Neural progenitor cell (in vitro differentiated cells): ENCODE measurements at places on chromosomes 11 and 22.

GRCh38 chr22:49783926-49784629 is 43.6 kb downstream of the BRD1 start:
- DNase-seq: no peak

DNA sequence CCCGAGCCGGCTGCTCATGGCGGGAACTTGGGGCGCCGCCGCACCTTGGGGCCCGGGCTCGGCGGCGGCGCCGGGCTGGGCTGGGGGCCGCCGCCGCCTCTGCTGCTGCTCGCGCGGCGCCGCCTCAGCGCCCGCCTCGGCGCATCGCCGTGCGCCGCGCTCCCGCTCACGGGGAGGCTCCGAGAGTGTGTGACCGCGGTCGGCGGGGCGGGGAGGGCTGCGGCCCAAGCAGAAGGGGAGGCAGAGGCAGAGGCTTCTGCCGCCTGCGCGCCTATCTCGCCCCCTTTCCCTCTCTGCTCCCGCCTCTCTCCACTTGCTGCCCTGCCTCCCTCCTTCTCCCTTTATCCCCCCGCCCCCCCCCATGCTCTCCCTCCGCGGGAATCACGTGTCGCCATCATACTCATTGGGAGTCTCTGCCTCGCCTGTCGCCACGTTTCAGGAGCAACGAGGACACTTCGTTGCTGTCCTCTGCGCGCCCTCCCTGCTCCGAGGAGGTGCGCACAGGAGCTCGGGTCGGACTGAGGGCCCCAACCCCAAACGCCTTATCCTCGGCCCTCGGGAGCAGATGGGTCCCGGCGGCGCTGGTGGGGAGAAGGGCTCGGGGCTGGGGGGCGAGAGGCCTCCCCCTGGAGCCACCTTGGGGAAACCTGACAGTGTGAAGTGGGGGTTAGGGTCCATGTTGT is at the start of gene GUCY1A2:
TSS of gene GUCY1A2 (minus strand) at position 258 of the 683 bp plus-strand sequence. CDS start 421 bp downstream, outside the sequence.
- peak; percentile 66 for DNase-seq

- no peak for DNase-seq
Observed at GRCh38 chr11:75402002-75402773, 2.9 kb downstream of the RPS3 start.

DNA sequence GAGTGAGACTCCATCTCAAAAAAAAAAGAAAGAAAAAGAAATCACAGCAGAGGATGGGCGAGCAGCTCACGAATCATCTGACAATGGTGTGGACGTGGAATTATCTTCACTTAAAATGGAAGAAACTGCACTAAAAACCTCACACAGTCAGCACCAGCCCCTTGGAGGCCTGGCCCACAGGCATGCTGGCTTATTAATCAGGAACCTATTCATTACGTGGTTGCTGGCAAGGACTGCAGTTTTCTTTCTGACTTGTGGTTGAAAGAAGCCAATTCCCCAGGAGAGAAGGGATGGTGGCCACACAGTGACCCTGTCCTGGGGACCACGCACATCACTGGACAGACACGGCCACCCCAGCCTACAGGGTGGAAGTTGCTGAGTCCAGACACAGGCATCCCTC is 401.1 kb downstream of the CTTN start:
- no peak for DNase-seq

DNA sequence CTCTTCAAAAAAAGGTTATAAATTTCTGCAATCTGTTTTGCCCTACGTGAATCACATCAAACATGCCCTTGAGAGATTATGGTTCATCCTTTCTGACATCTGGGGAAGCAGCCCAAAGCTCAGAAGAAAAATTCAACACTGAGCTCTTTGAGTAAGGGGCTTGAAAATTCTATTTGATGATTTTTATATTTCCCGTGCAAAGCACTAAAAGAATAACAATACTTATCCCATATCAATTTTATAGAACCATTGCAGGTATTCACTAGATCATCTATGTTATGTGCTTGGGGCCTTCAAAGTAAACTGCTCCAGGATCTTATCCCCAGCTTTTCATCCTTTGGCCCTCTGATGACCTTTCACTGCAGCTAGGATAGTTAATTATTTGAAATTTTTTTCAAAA is 966.9 kb upstream of the CNTN5 start:
- no peak for DNase-seq

GRCh38 chr11:9758637-9759518 is 95.0 kb downstream of the SWAP70 start:
- peak; percentile 64 for DNase-seq
